Thoracic aorta endothelial cell (primary cell): ENCODE measurements at places on chromosomes 2 and 18. TPM values are rescaled to one million over a fixed set of nuclear protein-coding genes. Genes with fewer than 3 reads are reported as not detected.

REG3A gene
- not detected in 2 replicates for total RNA-seq

SCYGR4 gene
- total RNA-seq, result not detected in 2 replicates

MEP1B gene
- 0.13 TPM in 1 of 2 replicates, not detected in the other for total RNA-seq

NEU2 gene
- total RNA-seq, result not detected in 2 replicates

CFAP65 gene
- total RNA-seq, result not detected in 2 replicates

ANKRD30BL gene
- total RNA-seq, result not detected in 2 replicates

DUSP2 gene
- total RNA-seq, result 0.27 and 0.93 TPM in 2 replicates

PER2 gene
- 2.7 and 2.8 TPM in 2 replicates for total RNA-seq

MAP3K19 gene
- not detected in 2 replicates for total RNA-seq

NABP1 gene
- total RNA-seq, result 81.4 and 140 TPM in 2 replicates

UNC50 gene
- total RNA-seq, result 36.4 and 40.1 TPM in 2 replicates

KATNAL2 gene
- 1.2 and 3.0 TPM in 2 replicates for total RNA-seq

CASP10 gene
- 38.4 and 53.3 TPM in 2 replicates for total RNA-seq

MYO3B gene
- under 0.01 TPM in 1 of 2 replicates, not detected in the other for total RNA-seq

ERFE gene
- 0.79 and 1.2 TPM in 2 replicates for total RNA-seq

EIPR1 gene
- 33.0 and 36.3 TPM in 2 replicates for total RNA-seq

VSNL1 gene
- not detected in 2 replicates for total RNA-seq

MTERF4 gene
- total RNA-seq, result 27.0 and 33.2 TPM in 2 replicates

DNAH6 gene
- under 0.01 and 0.14 TPM in 2 replicates for total RNA-seq

CRYBA2 gene
- not detected in 2 replicates for total RNA-seq

CNRIP1 gene
- total RNA-seq, result 67.6 and 77.0 TPM in 2 replicates

ZNF892 gene
- 6.2 and 6.4 TPM in 2 replicates for total RNA-seq

RAB1A gene
- 128 and 153 TPM in 2 replicates for total RNA-seq

GPAT2 gene
- total RNA-seq, result 6.5 and 7.4 TPM in 2 replicates

MAL gene
- not detected in 2 replicates for total RNA-seq

UGT1A3 gene
- total RNA-seq, result not detected in 2 replicates

GAREM1 gene
- total RNA-seq, result 1.1 and 1.9 TPM in 2 replicates

NR4A2 gene
- 0.13 and 0.22 TPM in 2 replicates for total RNA-seq

FSIP2 gene
- total RNA-seq, result 0.27 and 0.43 TPM in 2 replicates

SP140 gene
- 0.66 TPM in 1 of 2 replicates, not detected in the other for total RNA-seq

CD8B2 gene
- total RNA-seq, result not detected in 2 replicates

ADGRF3 gene
- total RNA-seq, result 0.14 and 1.1 TPM in 2 replicates

TDRD15 gene
- total RNA-seq, result under 0.01 TPM in 1 of 2 replicates, not detected in the other

ARHGAP28 gene
- total RNA-seq, result 14.1 and 26.6 TPM in 2 replicates

GPBAR1 gene
- 0.07 and 0.40 TPM in 2 replicates for total RNA-seq

LRRC30 gene
- total RNA-seq, result not detected in 2 replicates

DPP10 gene
- not detected in 2 replicates for total RNA-seq

AMER3 gene
- total RNA-seq, result not detected in 2 replicates

GAL3ST2 gene
- not detected in 2 replicates for total RNA-seq

FAM210A gene
- total RNA-seq, result 27.9 and 28.6 TPM in 2 replicates

PTPRM gene
- 91.8 and 98.0 TPM in 2 replicates for total RNA-seq

CCDC68 gene
- total RNA-seq, result 3.0 and 6.4 TPM in 2 replicates
